ENCODE measurements at places on chromosomes 5 and 9.

DNA sequence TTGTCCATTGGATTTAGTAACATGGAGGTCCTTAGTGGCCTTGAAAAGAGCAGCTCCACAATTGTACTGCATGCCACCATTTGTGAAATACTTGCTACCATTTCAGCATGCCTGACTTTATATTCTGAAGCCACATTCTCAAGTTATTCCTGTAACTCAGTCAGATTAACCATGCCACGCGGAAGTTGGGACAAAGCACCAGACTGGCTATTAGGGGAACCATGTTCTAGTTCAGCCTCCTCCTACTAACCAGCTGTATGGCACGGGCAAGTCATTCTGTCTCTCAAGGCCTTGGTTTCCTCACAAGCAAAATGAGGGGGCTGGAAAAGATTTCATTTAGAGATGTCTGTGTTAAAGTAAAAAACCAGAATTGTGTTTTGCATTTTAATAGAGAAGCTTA, 418.0 kb downstream of the PLK2 start:
- no peak for DNase-seq

- no peak for DNase-seq
Observed at GRCh38 chr9:137216188-137216965, 5.7 kb downstream of the RNF208 start.

GRCh38 chr9:128627127-128627715, 29.4 kb downstream of the DYNC2I2 start:
- no peak for DNase-seq

GRCh38 chr5:125202871-125203438, 456.5 kb upstream of the ZNF608 start:
- DNase-seq = no peak

DNA sequence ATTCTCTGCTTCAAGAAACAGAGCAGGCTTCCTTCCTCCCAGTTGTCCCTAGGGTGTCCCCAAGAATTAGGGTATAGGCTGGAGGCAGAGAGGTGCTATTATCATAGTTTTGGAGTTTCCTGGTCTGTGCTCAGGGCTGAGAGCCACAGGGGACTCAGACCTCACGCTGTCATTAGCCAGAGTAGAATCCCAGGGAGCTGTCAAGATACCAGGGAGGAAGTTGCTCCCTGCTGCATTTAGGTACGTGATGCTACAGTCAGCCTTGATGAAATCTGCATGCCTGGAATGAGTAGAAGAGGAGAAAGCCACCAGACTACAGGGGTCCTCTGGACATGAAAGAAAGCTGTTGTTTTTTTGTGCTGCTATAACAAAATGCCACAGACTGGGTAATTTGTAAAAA, 273.2 kb downstream of the SH3GL2 start:
- DNase-seq = no peak
